ENCODE measurements at places on chromosomes 2 and 18. TPM values are rescaled to one million over a fixed set of nuclear protein-coding genes. Genes with fewer than 3 reads are reported as not detected.

GRCh38 chr2:85156153-85156552 lies 23.0 kb downstream of the TCF7L1 start:
- peak; percentile 79 for DNase-seq

DNA sequence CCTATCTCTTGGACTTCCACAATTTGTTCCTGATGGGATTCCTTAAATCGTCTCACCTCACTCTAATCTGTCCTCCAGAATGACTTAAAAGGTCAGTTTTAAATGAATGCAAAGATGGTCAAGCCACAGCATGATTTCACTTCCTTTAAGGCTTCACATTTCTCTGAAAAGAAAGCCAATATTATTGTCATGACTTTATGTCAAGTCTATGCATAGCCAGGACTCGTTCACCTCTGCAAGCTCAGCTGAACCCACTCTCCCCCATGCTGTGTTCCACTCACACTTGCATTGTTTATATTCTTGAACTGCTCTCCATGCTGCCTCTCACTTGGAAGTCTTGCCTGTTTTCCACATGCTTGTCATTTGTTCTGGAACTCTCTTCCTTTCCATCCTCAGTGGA lies 298.4 kb upstream of the MMADHC start:
- no peak for DNase-seq

Gene GPR45
- 0.22 TPM for total RNA-seq

DNA sequence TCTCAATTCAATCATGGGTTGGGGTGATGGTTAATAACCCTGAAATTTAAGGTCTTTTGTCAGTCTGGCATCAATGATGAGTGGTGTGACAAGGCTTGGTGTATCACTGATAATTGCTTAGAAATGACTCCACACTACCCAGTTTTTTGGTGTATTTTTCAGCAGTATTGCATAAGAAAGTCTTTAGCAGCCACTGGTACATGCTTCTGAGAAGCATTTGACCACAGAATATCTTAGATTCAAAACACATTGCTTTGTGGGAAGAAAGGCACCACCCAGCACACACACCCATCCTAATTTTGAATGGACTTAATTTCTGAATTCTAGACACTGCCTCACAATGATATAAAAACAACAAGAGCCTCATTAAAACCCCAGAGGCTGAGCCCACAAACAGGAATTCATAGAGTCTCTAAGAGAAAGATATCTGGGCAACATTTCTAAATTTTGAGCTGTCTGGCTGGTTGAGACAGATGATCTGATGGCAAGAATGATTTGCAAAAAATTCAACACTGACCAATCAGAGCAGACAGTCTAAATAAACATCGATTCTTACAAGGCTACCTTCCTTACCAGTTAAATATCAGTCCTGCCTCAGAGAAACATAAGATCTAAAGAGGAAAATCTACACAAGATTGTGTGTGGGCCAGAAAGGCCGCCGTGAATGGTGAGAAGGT lies 114.7 kb upstream of the CYP1B1 start:
- peak; percentile 98 for DNase-seq

GRCh38 chr2:50448556-50448955 lies 583.4 kb downstream of the NRXN1 start:
- no peak for DNase-seq

- no peak for DNase-seq
Observed at GRCh38 chr18:80198994-80199748, 48.1 kb downstream of the PARD6G start.

Gene FAP
- total RNA-seq = 1.3 TPM

Gene CSRNP3
- 5.9 TPM for total RNA-seq

DNA sequence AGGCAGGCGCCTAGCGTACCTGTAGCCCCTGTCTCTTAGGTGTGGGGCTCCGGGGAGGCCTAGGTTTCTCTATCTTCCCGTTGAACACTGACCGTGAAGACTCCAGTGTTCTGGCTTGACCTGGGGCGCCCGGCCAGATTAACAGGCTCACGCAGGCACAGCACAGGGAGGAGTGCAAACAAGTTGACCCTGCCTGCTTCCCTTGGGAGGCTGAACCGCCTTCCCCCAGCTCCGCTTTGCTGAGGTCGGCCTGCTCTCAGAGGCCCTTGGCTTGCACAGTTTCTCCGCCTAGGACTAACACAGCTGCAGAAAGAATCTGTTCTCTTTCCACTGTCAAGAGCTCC lies 567 bp downstream of the PCYOX1 start:
- DNase-seq = no peak

DNA sequence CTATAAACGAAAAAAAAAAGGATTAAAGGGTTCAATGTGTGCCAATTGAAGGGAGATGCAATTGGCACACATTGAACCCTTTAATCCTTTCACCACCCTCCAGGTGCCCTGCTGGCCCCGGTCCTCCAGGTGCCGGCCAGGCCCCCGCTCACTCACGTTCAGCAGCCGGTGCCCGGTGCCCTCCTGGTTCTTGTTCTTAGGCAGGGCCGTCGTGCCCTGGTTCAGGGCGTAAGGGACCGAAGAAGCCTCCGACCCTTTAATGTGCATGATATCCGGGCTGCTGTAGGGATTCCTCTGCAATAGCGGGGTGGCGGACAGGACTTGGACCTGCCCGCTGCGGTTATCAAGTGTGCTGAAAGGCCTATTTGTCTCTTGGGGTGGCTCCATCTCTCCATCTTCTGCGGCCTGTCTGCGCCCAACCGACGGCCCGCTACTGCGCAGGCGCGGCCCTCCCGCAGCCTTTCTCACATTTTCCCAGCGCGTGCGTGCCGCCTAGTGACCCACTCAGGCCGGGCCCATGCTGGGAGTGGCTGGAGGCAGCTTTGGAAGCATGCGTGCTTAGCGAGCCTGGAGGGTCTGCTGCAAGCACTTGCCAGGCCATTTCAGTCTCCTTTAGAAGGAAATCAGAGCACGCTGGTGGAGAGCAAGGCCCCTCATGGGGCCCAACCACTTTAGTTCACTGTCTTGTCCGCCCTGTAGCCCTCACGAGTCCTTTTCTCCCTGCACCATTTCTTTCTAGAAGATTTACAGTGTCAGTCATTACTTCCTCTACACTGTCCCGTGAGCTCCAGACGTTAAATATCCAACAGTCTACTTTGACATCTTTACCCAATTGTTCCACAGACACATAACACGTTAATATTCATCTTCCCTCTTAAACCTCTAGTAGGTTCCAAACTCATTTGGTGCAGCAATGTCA lies 24.3 kb downstream of the TMEM237 start:
- peak; percentile 39 for DNase-seq

GRCh38 chr2:212973347-212973746 lies 178.1 kb downstream of the IKZF2 start:
- no peak for DNase-seq

- DNase-seq = no peak
Observed at GRCh38 chr2:8285081-8285480, 396.8 kb upstream of the ID2 start.

Gene HNMT
- total RNA-seq = 15.3 TPM

GRCh38 chr2:236646871-236647270 lies 77.2 kb downstream of the ACKR3 start:
- no peak for DNase-seq

- DNase-seq = peak; percentile 25
Observed at GRCh38 chr2:195861821-195862220, 204.8 kb downstream of the SLC39A10 start.

Gene RUFY4
- not detected for total RNA-seq

GRCh38 chr2:120712180-120712681 lies 23.4 kb upstream of the GLI2 start:
- DNase-seq = peak; percentile 60

DNA sequence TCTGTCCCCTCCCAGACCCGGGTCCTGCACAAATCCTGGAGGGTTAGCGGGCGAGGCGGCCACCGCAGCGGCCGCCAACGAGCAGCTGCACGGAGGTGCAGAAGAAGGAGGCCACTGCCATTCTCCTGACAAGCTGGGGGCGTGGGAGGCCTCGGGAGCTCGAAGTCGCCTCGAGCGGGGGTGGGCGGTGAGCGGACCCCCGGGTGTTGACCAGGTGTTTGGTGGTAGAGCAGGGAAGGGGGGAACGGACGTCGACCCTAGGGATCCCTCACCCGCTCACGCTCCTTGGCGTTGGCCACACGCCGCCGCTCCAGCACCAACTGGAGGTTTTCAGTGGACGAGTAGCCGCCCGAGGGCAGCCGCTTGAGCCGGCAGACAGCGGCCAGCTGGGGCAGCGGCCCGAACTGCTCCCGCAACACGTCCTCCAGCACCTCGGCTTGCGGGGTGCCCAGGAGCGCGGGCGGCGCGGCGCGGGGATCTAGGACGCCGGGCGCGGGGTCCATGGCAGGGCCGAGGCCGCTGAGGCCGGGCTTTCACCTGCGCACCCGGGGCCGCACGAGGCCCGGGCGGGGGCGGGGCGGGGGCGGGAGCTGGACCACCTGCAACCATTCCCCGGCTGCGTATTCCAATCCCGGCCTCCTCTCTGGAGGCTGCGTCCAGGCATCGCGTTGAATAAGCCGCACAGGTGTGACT lies at the start of gene FIGLA:
FIGLA (minus strand) TSS at position 508 of the 693 bp plus-strand sequence; CDS start at position 503, 5 bp downstream.
- DNase-seq = no peak

- DNase-seq = no peak
Observed at GRCh38 chr2:111905990-111906735, 7.8 kb downstream of the MERTK start.

Gene DNAJC5G
- total RNA-seq = not detected

GRCh38 chr2:159133797-159134196 lies 152.7 kb downstream of the WDSUB1 start:
- peak; percentile 25 for DNase-seq

Gene SERPINB10
- not detected for total RNA-seq

Measured in astrocyte (in vitro differentiated cells and primary cell).